ENCODE measurements at places on chromosomes 7 and 10.

DNA sequence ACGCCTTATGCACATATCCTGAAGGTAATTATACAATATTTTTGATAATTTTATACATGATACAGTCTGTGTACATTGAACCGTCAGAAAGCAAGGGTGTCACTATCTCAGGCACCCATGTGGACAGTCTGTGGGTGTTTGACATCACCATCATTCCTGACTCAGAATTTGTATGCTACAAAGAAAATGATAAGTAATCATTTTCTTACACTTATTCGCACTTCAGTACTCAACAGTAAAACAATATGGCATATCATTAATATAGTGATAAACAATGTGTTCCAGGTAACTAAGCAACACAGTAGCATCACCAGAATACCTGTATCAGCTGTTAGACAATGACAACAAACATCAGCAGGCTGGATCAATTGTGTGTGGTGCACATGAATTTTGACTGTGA, 17.9 kb downstream of the HECW1 start:
- no peak for DNase-seq

DNA sequence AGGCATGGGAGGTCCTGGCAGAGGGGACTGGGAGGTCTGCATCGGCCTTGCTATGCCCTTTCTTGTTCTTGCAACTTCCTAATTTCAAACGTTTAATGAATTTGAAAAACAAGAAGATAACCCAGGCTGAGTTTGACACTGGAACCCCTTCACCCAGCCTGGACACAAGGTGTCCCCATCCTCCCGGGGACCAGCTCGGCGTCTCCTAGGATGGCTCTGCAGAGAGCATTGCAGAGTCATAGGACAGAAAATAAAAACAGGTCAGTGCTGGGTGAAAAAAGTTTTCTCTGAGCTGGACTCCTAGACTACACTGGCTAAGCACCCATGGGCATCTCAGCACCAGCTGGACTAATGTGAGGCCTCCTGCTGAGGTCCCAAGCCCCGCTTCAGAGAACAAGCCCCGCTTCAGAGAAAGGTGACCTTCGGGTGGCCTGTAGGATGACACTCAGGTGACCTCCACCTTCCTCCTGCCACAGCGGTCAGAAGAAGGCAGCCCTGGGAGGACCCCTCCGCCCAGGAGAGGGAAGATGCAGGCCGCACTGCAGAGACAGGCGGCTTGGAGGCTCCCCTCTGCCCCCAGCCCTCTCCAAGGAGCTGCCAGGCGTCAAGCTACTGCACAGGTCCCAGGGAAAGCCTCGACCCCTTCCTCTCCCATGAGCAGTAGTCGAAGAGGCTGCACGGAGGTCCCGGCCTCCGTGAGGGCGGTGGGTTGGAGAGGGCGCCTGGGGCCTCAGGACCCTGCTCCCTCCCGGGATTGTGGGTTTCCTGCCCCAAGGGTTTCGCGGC, 9.3 kb upstream of the UNCX start:
- DNase-seq: no peak

- no peak for DNase-seq
These were observed 15.6 kb downstream of the CLEC2L start for GRCh38 chr7:139538881-139539635.

GRCh38 chr7:134505856-134506255, 21.5 kb upstream of the AKR1B10 start:
- DNase-seq: no peak

- DNase-seq: no peak
These were observed 29.5 kb upstream of the CCNY start for GRCh38 chr10:35306852-35307251.

DNA sequence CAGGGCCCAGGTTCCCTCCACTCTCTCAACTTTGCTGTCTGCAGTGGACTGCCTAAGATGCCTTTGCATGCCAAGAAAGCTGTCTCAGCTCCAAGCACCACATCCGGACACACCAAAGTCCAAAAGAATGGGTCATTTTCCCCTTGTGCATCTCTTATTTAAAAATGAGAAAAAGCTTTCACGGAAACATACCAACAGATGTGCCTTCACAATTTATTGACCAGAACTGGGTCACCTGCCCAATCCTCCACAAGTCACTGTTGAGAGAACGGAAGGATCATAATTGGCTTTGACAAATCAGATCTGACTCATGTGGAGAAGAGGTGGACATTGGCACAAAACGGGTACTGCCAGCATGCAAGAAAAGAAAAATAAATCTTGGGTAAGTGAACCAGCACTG, 258.3 kb downstream of the SNX13 start:
- no peak for DNase-seq

- no peak for DNase-seq
These were observed 27.1 kb downstream of the BTBD16 start for GRCh38 chr10:122298206-122298597.

DNA sequence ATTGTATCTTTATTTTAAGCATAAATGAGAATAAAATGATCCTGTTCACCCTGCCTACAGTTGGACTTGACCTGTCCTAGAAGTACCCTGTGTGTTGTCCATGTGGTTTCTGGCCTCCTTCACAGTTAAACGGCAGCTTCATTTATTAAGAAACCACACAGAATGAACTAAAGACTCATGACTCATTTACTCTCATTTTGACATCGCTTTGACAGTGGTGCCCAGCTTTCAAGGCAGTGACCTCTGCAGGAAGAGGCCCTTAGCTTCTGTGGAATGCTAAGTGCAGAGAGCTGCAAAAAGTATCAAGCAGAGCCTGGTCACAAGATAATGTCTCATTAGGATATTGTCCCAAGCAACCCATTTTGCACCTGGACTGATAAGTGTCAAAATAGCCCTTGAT, 93.4 kb downstream of the AVL9 start:
- DNase-seq: no peak

DNA sequence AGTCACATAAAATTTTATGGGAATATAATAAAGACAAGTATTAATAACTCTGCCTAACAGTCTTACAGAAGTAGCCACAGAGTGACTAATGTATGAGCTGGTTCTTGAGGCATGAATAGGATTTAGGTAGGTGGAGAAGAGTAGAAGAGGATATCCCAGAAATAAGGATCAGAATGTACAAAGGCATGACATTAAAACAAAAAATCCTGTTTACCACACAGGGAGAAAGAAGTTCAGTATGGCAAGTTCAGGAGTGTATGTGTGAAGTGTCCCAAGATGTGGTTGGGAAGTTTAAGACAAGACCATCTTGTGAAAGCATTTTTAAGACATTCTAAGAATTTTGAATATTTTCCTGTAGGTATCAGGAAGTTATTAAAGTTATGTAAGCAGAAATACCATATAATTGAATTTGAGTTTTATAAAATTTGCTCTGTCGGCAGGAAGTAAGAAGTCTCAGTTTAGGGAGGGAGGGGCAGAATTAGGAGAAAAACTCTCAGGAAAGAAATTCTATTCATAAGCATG, 64.7 kb upstream of the CAV2 start:
- no peak for DNase-seq

DNA sequence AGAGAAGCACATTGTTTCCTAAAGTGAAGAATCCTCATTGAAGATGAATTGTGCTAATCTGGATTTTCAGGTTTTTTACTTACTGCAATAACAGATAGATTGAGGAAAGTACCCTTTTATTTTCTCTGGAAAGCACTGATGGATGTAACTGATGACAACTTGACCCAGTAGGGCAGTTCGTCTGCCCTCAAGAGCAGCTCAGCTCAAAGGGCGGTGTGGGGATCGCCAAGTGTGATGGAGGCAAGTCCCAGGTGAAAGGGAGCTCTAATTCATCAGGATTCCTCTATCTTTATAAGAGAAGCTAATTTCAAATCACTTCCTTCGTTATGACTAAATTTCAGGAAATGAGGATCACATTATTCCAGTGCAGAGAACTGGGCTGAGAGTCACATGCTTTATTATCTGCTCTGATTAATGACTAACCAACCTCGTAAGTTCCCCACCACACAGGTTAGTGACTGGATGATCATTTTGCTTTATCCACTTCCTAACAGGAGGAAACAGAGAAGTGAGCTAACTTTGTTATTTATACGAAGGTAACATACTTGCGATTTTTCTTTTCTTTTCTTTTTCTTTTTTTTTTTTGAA, 98.8 kb downstream of the PFKFB3 start:
- no peak for DNase-seq
